ENCODE measurements at places on chromosomes 2 and 18. TPM values are rescaled to one million over a fixed set of nuclear protein-coding genes. Genes with fewer than 3 reads are reported as not detected.

Gene GPR45
- not detected for total RNA-seq

Gene PLGLB1
- 0.25 TPM for total RNA-seq

Gene GPBAR1
- total RNA-seq, result 0.50 TPM

Gene PELI1
- total RNA-seq, result 6.4 TPM

Gene ACTR1B
- total RNA-seq, result 32.5 TPM

Gene CERKL
- not detected for total RNA-seq

Gene ASPRV1
- 0.78 TPM for total RNA-seq

Gene SLC23A3
- total RNA-seq, result 0.25 TPM

Gene EN1
- total RNA-seq, result 0.37 TPM

Gene VSNL1
- not detected for total RNA-seq

Gene LDLRAD4
- total RNA-seq, result 0.12 TPM

Gene TNFRSF11A
- 0.29 TPM for total RNA-seq

Gene VWC2L
- not detected for total RNA-seq

Gene ERFE
- total RNA-seq, result 3.9 TPM

Gene ERMN
- total RNA-seq, result not detected

Gene DAPL1
- not detected for total RNA-seq

Gene CRYGC
- total RNA-seq, result not detected

Gene TGOLN2
- total RNA-seq, result 79.9 TPM

Gene SKOR2
- not detected for total RNA-seq

Gene TMEM163
- total RNA-seq, result not detected

Gene C18orf54
- total RNA-seq, result 1.9 TPM

Gene TNFAIP6
- total RNA-seq, result 19.3 TPM

Gene ZNF396
- 0.88 TPM for total RNA-seq

Gene PIEZO2
- 2.1 TPM for total RNA-seq

Gene FAM228B
- 8.9 TPM for total RNA-seq

Gene WNT10A
- total RNA-seq, result not detected

Gene GPR55
- not detected for total RNA-seq

Gene OLA1
- total RNA-seq, result 77.2 TPM

Gene PLCD4
- 4.0 TPM for total RNA-seq

Gene ALPP
- not detected for total RNA-seq

Gene DSEL
- total RNA-seq, result 35.2 TPM

Gene TTN
- total RNA-seq, result 0.05 TPM

Gene TNS1
- 82.9 TPM for total RNA-seq

Gene INHA
- not detected for total RNA-seq

Gene STK36
- 18.5 TPM for total RNA-seq

Gene SRD5A2
- not detected for total RNA-seq

Gene SRBD1
- total RNA-seq, result 12.5 TPM

Gene GKN1
- total RNA-seq, result not detected

Gene C18orf63
- not detected for total RNA-seq

Gene FMNL2
- total RNA-seq, result 12.8 TPM

Gene POTEC
- total RNA-seq, result not detected

Measured in cardiac ventricle fibroblast (primary cell).